NCI-H82 (cell line): ENCODE measurements at places on chromosomes 2 and 18.

- no peak for DNase-seq
Observed at GRCh38 chr2:49569176-49569575, 414.9 kb upstream of the FSHR start.

GRCh38 chr2:134625311-134625710, 93.5 kb downstream of the TMEM163 start:
- no peak for DNase-seq

DNA sequence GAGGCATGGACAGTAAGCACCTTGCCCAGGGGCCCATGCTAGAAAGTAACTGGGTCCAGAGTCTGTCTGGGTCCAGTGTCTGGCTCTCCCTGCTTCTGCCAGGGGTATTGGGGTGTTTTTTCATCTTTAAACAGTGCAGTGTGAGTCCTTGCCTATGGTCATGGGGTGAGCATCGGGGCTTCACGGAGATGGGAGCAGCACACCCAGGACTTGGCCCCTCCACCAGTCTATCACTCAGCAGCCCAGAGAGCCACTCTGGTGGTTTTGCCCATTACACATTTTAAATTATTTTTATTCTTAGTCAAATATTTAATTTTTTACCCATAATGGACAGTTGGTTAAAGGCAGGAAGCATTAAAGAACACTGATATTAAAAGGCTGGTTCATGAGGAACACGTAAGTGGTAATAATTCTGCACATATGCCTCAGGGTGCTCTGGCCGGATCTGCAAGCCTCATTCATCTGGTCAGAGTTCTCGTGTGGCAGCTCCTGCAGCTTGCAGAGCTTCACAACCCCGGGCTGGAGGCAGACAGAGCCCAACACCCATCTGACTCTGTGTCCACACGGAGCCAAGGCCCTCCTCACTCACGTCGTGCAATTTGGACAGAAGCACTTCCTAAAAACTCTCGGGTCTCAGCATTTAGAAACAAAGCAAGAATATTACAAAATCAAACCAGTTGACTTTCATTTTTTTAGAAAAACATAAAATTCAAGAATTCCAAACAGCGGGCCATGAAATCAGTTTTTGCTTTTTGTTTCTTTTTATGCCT, 204.1 kb downstream of the CTIF start:
- no peak for DNase-seq

GRCh38 chr2:88626171-88627054, 851 bp downstream of the EIF2AK3 start:
- peak; percentile 36 for DNase-seq

- no peak for DNase-seq
Observed at GRCh38 chr2:204436230-204436629, 109.0 kb upstream of the PARD3B start.
